Caco-2 (cell line): ENCODE measurements at places on chromosomes 7 and 10. TPM values are rescaled to one million over a fixed set of nuclear protein-coding genes. Genes with fewer than 3 reads are reported as not detected.

The UCMA gene
- total RNA-seq, result not detected in 2 replicates

The NT5C2 gene
- total RNA-seq, result 91.2 and 92.2 TPM in 2 replicates

The GPR85 gene
- not detected in 2 replicates for total RNA-seq

- no peak for DNase-seq
- no peaks in the 10 kb centered on the region for H3K27me3 ChIP-seq
- no peak overlapping the region for H3K27ac ChIP-seq
- peaks cover 6% of the 10 kb centered on the region; the same call in 1 of the 2 replicates for H3K4me1 ChIP-seq
- no peak overlapping the region for H3K4me3 ChIP-seq
Measured at GRCh38 chr7:44738051-44738723, 10.5 kb upstream of the ZMIZ2 start.

DNA sequence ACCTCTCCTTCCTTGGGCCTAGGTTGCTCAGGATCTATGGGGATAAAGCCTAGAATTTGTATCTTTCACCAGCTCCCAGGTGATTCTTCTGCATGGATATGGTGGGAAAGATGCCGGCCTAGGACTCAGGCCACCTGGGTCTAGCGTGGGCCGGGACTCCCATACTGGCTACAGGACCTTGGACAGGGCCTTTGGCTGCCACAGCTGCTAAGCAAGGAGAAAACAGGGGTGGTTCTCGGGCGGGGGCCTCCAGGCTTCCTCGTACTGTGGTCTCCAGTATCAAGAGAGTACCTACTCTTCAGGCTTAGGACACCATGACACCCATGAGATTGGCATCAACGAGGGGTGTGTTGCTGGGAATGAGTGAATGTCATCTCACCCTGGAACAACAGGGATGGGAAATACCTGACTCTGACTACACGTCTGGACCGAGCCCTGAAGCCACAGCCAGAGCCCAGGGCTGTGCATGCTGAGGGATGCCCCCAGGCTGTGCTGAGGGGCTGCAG is 120.3 kb upstream of the ADAM12 start:
- no peaks in the 10 kb centered on the region for H3K4me1 ChIP-seq
- H3K27me3 ChIP-seq, result no peaks in the 10 kb centered on the region
- H3K4me3 ChIP-seq, result no peak overlapping the region
- H3K36me3 ChIP-seq, result no peaks in the 10 kb centered on the region
- DNase-seq, result peak; percentile 15

DNA sequence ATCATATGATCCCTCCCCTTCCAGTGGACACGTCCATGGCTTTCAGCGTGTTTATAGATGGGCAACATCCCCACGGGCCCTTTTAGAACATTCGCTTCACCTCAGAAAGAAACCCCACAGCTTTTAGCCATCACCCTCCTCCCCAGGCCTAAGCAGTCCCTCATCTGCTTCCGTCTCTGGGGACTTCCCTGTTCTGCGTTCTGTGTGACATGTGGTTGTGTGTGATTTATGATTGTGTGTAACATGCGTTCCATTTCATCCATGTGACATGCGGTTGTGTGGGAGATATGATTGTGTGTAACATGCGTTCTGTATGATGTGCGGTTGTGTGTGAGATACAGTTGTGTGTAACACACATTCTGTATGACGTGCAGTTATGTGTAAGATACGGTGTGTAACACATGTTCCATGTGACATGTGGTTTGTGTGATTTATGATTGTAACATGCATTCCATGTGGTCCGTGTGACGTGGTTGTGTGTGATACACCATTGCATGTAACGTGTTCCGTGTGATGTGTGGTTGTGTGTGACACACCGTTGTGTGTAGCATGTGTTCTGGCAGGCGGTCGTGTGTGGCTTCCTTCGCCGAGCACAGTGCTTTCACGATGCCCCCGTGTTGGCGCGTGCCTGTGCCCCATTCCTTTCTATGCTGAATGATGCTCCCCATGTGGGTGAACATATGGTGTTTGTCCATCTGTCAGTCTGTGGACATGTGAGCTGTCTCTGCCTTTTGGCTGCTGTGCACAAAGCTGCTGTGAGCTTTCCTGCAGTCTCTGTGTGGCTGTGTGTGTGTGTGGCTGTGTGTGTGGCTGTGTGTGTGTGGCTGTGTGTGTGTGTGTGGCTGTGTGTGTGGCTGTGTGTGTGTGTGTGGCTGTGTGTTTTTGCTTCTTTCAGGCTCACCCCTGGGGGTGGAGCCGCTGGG is 26.2 kb downstream of the PWWP2B start:
- H3K4me3 ChIP-seq, result no peak overlapping the region
- no peak overlapping the region for H3K27ac ChIP-seq
- H3K27me3 ChIP-seq, result no peaks in the 10 kb centered on the region
- H3K36me3 ChIP-seq, result no peaks in the 10 kb centered on the region
